Amniotic stem cell (primary cell): ENCODE measurements at places on chromosomes 1 and 21.

DNA sequence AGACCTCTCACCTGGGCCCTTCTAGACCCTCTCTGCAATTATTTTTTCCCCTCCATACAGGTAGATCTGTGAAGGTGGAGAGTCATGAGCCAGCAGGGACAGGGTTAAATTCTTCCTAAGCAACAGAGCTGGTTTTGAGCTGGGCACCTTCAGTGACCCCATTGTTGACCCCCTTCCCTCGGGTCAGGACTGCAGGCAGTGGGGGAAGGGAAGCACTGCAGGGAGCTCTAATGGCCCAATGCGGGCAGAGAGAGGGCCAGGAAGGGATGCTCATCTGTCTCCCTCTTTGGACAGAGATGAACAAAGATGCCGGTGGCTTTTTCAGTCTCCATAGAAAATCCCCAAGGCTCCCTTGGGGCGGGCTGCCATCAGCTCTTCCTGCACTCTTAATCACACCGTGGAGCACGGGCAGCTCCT lies 21.4 kb downstream of the SOX13 start:
- no peak for DNase-seq

GRCh38 chr1:109295712-109296415 lies 10.9 kb downstream of the MYBPHL start:
- DNase-seq: no peak

DNA sequence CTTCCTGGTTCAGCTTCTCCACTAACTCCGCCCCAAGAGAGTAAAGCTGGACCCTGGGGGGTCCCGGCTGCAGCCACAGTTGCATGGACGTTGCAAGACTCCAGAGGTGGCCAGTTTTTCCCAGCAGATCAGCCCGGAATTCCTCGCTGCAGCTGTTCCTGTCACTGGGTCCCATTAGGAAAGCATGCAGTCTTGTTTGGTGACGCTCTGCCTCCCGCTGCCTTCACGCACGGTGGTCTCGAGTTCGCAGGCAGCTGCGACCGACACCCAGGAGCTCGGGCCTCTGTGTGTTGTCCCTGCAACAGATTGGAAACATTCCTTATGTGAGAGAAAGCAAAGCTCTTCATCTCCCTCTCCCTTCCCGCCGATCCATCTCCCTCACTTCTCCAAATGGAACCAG lies 162.8 kb downstream of the PRDM16 start:
- DNase-seq: no peak

GRCh38 chr1:22597996-22598395 lies 34.7 kb downstream of the EPHA8 start:
- no peak for DNase-seq

GRCh38 chr1:205949753-205950152 lies 6.5 kb upstream of the SLC26A9 start:
- no peak for DNase-seq

DNA sequence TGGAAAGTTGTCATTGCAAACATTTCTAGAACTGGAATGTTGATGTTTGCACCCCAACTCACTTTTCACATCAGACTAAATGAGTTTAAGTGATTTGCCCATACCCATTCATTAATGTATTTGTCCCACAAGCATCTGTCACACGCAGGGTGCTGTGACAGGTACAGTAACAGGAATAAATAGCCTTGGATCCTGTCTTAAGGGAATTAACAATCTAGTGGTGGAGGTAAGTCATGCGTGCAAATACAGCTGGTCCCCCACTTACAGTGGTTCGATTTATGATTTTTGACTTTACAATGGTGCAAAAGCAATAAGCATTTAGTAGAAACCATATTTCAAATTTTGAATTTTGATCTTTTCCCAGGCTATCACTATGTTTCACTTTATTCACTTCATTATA lies 17.5 kb upstream of the PRDM2 start:
- DNase-seq: no peak

GRCh38 chr1:109636201-109636952 lies 16.7 kb downstream of the AMPD2 start:
- no peak for DNase-seq

DNA sequence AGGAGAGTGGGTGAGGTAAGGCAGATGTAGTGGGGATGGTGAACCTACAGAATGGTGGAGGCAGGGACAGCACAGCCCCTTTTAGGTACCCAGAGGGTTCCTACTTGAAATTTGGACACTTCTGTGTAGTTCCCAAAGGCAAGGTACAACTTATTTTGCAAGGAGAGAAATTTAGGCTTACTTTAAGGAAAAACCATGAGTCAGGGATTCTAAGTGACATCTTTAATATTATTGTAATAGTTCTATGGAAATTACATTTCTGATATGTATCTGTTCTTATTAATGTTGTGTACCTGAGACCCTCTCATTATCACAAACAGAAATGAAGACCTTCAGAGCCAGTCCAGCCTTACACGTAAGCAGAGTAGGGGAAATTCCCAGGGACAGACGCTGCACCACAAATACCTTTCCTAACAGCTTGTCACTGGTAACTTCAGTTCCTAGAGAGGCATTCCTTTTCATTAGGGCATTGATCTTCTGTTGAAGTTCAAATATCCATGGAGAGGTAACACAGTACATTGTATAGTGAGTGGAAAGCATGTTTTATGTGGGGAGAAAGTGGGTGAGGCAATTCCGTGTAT lies 7.9 kb downstream of the DYRK3 start:
- no peak for DNase-seq

DNA sequence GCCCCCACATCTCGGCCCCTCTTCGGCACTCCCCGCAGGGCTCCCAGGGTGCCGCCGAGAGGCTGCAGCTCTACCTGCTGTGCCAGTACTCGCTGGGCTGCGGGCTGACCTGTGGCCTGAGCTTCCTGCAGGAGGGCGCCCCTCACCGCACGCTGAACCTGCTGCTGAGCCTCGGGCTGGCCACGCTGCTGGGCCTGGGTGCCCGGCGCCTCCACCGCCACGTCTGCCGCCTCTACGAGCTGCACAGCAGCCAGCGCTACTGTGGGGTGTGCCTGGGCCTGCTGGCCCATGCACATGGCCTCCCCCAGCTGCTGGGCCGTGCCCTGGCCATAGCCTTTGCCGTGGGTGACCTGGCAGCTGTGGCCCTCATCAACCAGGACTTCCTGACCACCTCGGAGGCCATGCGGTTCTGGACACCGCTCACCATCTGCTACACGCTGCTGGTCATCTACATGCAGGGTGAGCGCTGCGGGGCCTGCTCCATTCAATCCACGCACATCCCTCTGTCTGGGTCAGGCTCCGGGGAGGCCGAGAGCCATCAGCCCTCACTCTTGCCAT lies 1.9 kb downstream of the TMEM82 start:
- DNase-seq: no peak

- no peak for DNase-seq
These were observed 6.0 kb downstream of the DRAM2 start for GRCh38 chr1:111133866-111134265.

GRCh38 chr1:84433258-84434080 lies 35.2 kb downstream of the DNASE2B start:
- peak; percentile 55 for DNase-seq

GRCh38 chr21:21415741-21416140 lies 417.5 kb downstream of the NCAM2 start:
- DNase-seq: no peak

- DNase-seq: no peak
These were observed 5.8 kb downstream of the PFKL start for GRCh38 chr21:44305691-44306090.

- no peak for DNase-seq
These were observed at the start of gene SERINC2 for GRCh38 chr1:31412732-31413404. TSS of gene SERINC2 (plus strand) at chr1:31413213. CDS start at chr1:31413266, 53 bp downstream.

- DNase-seq: no peak
These were observed 9.8 kb downstream of the TNFRSF18 start for GRCh38 chr1:1196431-1197187.

DNA sequence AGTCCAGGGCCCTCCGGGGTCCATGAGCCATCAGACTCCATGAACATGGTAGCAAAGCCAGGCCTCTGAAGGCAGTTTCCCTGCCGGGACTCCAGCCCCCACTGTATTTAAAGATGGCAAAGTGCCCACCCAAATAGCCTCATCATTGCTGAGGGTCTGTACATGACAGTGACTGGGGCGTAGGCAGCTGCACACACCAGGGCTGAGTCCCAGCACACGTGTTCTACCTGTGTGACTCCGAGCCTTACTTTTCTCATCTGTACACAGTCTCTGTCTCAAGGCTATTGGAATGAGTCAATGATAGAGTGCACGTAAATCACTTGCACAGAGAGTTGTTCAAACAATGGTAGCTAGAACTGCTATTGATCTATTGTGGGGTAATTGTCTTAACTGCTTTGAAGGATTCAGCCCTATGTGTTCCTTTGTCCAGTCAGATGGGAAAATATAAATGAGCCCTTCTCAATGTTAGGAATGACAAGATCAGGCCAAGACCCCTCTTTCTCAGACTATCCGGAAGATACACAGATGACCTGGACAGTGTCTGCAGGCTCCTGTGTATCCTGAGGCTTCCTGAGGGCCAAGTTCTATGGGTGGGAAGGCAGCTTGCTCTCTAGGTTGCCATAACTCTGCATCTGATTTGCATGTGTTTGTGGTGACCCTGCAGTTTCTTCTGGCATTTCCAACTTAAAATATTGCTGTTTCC lies 48.9 kb downstream of the RASSF5 start:
- no peak for DNase-seq

GRCh38 chr21:32377991-32378390 lies 14.8 kb downstream of the URB1 start:
- no peak for DNase-seq

DNA sequence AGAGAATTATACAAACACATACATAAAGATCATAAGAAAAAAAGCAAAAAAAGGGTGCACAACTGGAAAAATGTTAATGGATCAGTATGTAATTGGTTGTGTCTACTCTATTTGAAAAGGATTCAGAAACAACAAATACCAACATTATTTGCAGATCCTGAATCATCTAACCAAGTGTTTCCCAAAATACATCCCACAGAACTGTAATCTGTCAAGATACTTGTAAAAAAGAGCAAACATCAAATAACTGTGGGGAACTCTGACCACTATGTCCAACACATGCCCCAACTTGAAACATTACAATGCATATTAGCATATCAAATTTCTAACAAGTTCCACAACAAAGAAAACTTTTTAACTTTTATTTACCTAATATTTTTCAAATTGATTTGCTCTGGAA lies 22.6 kb downstream of the ANKRD13C start:
- no peak for DNase-seq

DNA sequence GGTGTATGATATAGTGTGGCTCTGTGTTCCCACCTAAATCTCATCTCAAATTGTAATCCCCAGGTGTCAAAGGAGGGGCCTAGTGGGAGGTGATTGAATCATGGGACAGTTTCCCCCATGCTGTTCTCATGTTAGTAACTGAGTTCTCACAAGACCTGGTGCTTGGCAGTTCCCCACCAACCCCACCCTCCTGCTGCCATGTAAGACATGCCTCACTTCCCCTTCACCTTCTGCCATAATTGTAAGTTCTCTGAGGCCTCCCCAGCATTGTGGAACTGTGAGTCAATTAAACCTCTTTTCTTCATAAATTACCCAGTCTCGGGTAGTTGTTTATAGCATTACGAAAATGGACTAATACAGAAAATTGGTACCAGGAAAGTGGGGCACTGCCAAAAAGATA lies 1705.3 kb downstream of the NCAM2 start:
- no peak for DNase-seq

- no peak for DNase-seq
These were observed 33.6 kb upstream of the FHAD1 start for GRCh38 chr1:15213341-15213821.

GRCh38 chr1:222167111-222167510 lies 380.8 kb downstream of the HHIPL2 start:
- peak; percentile 36 for DNase-seq

DNA sequence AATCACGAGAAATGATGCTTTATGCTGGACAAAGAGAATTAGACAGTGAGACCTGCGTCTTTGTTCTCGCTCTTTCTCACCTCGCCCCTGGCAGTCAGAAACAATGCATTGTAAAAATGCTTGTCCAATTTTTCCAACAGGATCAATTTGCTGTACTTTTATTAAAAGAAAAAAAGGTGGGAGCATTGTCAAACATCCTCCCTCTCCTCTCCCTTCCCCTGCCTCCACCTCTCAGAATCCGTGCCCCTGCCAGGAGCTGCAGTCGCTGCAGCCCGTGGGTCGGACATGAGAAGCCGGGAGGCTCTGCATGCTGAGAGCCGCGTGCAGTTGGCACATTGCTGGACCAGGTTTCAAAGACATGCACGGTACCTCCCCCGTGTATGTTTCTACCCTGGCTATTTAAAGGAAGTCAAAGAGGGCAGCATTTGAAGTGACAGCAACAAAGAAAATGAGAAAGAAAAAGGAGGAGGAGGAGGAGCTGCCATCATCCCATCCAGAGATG lies 161.0 kb upstream of the KAZN start:
- DNase-seq: no peak

DNA sequence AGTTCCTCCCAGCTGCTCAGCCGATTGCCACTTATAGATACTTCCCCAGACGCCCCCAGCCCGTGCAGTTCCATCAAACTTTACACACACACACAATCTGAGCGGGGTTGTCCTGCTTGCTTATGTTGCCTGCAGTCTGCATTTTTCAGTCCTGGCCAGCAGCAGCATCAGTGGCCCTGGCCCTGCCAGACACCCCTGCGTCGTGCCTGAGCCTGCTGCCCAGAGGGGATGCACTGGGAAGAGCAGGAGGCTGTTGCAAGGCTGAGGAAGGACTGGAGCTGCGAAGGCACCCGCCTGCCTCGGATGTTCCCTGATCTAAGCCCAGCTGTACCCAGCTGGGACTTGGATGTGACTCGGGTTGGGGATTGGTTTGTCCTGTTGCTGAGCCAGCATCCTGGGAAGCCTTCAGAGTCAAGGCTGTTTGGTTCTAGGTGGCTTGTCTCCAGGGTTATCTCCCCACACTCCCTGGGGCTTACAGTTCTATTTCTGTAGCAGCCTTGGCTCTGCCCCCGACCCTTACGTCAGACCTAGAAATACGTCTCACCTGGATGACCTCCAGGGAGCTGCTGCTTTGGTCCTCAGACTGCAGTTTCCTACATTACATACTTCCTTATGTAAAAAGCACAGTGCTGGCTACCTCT lies 42.3 kb downstream of the MAN1C1 start:
- no peak for DNase-seq

DNA sequence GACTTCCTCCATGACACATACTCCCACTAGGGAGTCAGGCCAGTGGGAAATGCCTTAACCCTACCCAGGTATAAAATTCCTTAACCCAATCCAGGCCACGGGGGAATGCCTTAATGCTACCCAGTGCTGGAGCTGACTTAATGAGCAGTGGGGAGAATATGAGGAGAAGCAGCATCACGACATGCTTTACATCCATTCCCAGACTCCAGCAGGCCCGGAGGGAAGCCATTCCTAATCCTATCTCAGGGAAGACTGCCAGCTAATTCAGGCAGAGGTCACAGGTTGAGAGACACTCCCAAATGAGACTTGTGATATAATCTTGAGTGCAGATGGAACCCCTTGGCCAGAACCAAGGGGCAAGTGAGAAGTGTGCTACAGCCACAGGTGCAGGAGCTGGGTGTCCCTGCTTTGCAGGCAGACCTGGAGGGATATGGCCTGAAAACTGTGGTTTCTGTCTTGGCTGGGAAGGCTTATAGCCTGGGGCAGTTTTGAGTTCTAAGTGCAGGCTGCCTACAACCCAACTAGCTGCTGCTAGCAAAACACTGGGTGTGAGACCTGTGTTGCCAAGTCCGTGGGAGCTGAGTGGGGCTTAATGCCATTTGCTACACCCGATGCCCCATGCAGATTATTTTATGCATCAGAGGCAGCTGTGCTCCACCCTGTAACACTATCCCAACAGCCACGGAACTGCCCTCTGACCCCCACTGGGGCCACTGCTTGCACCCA lies 45.1 kb upstream of the GUCA2A start:
- no peak for DNase-seq

GRCh38 chr1:151635479-151636072 lies 23.7 kb downstream of the SNX27 start:
- DNase-seq: no peak
